ENCODE measurements at places on chromosomes 2 and 18.

DNA sequence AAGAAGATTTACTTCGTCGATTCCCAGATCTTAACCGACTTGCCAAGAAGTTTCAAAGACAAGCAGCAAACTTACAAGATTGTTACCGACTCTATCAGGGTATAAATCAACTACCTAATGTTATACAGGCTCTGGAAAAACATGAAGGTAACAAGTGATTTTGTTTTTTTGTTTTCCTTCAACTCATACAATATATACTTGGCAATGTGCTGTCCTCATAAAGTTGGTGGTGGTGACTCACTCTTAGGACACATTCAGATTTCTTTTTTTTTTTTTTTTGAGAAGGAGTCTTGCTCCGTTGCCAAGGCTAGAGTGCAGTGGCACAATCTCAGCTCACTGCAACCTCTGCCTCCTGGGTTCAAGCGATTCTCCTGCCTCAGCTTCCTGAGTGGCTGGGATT, 26.8 kb downstream of the MSH2 start:
- no peak for DNase-seq

DNA sequence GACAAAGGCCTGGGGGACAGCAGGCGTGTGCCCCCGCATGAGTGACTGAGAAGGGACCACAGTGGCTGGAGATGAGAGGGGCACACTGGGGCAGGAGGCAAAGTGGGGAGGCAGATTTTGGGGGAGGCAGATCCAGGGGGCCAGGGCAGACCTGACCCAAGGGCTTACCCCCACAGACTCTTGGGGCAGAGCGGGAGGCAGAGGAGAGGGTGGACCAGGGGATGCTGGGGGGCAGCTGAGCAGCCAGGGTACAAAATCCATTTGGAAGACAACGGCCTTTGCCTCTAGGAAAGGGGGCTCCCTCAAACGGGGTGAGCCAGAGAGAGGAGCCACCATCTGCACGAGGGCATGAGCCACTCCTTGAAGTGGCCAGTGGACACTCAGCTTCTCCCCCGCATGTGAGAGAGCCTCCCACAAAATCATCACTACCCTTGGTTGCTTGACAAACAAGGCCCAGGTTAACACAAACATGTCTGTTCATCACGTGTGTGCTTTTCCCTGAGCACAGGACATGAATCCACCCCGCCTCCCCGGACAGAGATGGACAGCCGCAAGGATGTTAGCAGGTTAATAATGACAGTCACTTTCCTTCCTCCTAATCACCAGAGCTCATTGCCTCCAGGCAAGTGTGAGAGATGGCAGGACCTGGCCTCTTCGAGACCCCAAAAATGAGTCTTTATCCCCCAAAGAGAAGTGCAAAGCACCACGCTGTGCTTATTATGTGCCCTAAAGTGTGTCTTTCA, 72.0 kb upstream of the RAB6C start:
- no peak for DNase-seq

GRCh38 chr2:104501342-104501741, 352.6 kb upstream of the POU3F3 start:
- DNase-seq: no peak

DNA sequence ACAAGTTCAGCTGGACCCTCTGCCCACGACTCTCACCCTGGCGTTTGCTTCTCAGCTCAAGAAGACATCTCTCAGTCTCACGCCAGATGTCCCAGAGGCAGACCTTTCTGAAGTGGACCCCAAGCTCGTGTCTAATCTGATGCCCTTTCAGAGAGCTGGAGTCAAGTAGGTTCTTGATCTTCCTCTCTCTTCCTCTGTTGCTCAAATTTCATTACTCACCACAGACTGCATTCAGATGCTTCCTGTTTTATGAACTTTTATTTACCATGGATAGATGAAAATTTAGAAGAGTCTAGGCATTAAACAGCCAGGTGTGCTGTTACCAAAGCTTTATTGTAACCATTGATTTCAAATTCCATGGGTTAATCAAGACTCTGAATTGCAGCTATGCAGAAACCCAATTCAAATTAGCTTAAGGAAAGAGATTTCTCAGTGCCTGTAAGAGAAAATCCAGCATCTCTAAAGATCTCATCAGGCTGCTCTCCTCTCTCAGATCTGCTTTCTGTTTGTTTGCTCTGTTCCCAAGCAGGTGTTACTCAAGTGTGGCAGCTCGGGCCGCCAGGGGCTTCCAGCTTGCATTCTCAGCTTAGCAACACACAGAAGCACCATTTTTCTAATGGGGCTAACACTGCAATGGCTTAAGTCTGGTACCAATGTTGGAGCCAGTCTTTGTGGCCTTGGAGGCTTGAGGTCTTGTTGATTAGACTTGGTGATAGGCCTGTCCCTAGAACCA, 16.5 kb downstream of the SMARCAL1 start:
- DNase-seq: no peak

DNA sequence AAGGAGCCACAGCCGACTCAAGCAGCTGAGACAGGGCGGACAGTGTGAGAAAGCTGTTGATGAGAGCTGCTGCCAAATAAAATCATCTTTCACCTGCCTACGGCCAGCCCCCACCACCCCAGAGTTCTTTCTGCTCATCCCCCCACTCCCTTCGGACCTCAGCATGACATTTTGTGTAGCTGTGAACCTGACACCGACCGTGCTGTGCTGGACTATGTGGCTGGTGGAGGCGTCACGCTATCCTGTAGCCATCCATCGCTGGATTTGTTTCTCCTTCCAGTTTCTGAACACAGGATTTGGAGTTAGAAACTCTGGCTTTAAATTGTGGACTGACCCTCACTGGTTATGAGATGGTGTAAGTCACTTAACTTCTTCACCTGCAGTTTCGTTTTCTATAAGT, 317.3 kb downstream of the DCDC2C start:
- DNase-seq: no peak

GRCh38 chr2:74682501-74682900, 28.5 kb downstream of the SEMA4F start:
- no peak for DNase-seq

DNA sequence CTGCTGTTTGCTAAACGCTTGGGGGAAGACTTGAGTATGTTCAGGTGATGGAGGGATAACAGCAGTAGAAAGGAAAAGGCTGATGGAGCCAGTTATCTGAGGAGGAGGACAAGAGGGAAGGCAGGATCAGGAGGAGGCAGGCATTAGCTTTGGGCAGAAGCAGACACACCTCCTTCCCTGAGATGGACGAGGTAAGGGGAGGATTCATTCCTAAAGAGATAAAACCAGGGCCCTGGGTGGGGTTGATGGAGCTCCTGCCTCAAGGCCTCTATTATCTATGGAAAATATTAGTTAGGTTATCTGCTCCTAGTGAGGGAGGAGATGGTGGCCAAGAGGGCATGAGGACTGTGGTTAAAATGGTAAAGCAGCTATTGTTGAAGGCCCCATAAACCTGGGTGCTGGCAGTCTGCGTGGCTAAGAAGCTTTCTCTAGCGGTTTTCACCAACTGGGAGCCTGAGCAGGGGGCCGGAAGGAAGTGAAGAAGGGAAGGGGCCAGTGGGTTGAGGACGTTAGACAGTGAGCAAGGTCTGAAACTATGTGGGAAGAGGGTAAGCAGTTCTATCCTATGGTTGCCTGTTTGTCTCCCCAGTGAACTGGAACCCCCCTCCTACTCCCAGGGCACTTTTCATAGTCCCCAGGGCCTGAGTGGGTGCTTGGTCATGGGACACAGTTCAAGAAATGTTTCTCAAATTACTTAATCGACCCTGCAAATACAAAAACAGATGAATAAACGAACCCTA, 56.6 kb upstream of the HK2 start:
- DNase-seq: no peak

GRCh38 chr2:131094463-131095281, 1.4 kb upstream of the FAM168B start:
- DNase-seq: no peak

- no peak for DNase-seq
Measured at GRCh38 chr2:8671176-8671575, 10.7 kb upstream of the ID2 start.

GRCh38 chr2:155913356-155913755, 419.2 kb downstream of the NR4A2 start:
- no peak for DNase-seq

DNA sequence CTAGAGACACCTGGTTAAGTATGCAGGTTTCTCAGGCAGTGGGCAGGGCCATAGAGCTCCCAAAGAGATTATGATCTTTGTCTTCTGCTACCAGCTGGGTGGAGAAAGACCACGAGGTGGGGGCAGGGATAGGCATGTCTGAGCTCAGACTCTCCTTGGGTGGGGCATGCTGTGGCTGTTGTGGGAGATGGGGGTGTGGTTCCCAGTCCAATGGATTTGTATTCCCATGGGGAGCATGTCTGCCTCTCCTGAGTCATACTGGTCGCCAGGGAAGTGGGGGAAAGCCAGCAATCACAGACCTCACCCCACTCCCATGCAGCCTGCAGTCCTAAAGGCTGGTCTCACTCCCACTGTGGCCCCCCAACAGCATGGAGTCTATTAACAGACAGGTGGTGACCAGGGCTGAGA, 31.4 kb upstream of the RHOB start:
- DNase-seq: no peak

DNA sequence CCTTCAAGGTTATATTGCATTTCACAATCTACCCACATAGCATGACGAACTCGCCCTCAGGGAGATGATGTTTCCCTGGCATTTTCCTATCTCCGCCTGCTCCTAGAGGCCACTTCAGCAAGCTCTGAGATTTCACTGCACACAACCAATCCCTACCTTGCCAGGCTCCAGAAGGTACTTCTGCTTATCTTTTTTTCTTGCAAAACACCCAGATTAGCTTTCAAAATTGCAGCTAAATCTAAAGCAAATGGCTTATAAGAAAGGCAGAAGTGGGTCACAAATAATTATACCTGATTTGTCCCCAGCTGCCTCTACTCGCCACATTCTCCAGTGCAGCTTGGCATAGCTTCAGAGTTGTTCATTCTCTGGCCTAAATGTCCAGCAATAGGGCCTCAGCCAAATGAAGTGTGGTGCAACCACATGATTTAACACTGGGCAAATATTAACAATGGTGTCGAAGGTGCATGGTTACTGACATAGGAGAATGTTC, 32.4 kb upstream of the MRPL19 start:
- no peak for DNase-seq

- no peak for DNase-seq
Measured at GRCh38 chr2:98713332-98714015, 17.5 kb downstream of the MGAT4A start.

DNA sequence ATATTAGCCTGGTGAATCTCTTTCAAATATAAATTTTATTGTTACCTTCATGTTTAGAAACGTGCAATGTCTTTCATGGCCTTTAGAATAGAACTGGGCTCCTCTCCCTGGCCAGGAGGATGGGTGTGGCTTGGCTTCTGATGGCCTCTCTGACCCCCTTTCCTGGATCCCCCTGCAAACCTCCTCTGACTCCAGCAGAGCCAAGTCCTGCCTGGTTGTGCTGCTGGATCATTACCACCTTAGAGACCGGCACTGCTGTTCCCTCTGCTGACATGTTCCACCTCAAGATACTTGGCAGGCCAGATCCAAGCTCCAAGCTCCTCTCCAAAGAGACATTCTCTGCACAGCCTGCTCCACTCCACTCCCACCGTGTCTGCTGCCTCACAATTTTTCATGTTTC, 823.8 kb upstream of the HS6ST1 start:
- no peak for DNase-seq

DNA sequence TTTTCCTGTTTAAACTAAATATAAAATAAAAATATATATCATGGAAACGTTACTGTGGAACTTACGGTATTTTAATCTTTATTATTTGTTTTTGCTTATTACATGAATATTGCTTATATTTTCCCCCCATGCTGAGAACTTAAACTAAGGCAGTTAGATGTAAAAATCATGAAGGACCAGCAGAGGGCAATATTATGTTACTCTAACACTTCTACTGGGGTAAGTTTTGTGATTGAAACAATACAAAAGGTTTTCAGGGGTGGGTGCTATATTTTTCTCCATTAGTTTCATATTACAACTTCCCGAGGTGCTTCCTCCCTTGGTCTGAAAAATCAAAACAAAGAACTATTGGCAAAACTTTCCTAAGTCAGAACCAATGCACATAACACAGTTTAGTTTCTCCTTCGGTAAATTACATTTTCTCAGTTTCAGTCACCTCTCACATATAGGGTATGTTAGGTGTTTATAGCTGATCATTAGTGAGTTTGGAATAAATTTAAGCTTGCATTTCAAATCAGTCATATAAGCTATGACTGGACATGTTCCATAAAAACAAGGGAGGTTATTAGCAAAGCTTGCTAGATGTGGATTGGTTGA, 54.8 kb downstream of the ZNF407 start:
- DNase-seq: no peak

DNA sequence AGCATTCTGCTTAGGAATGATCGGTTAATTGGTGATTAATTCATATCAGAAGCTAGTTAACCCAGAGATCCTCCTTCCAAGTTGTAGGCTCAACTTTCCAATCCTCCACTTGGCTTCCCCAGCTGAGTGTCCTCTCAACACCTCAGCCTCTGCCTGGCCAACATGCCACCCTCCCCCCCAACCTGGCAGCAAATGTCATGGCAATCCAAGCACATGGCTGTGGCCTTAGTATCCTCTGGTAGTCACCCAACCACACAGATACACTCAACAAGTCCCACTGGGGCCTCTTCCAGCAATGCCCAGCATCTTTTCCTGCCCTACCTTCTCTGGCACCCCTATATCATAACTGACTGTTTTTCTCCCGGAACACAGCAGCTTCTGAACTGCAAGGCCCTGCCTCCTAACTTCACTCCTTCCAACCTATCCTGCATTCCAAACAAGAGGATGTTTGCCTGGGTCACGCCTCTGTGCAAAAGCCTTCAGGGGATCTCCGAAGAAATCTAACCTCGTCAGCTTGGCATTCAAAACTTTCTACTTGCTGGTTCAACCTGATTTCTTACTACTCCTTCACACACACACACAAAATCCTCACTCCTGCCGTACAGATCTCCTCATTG, 195.0 kb downstream of the CYP26B1 start:
- no peak for DNase-seq

GRCh38 chr2:176544991-176545956, 276.0 kb downstream of the MTX2 start:
- DNase-seq: no peak

DNA sequence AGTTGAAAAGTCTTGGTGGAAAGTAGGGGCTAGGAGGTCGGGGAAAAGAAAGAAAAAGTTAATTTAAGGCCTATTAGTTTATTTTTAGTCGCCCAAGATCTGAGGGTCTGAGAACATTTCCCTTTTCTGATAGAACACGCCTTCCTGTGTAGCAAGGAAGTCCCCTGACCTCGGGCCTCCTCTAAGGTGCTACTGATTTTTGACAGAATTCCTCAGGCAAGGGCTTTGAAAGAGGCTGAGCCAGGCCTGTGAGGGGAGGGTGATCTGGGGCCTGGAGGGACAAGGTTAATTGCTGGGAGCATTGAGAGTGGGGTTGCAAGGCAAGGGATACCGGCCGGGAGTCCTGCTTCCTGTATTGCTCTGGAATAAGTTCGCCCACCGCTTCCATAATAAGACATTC, 131.4 kb upstream of the MYCN start:
- no peak for DNase-seq
